Right lung (tissue), 10 donors: ENCODE measurements at places on chromosomes 4 and X. TPM values are rescaled to one million over a fixed set of nuclear protein-coding genes. Genes with fewer than 3 reads are reported as not detected.

GRCh38 chr4:169958629-169959028 lies 67.6 kb downstream of the MFAP3L start:
- no peak for DNase-seq

DNA sequence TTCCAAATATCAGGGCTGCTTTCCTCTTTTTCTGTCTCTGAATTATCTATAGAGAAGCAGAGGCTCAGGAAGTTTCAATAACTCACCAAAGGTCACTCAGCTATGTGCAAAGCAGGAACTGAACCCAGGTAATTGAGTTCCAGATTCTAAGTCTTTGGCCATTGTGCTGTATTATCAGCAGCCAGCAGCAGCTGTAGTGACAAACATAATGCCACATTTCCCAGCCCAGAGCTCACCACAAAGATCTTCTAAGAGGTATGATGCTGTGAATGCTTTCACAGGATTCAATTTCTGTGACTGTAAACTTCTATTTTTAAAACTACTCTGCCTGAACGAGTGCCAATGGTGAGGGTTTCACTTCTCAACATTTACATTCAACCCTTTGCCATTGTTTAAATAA lies 56.4 kb downstream of the SPOCK3 start:
- no peak for DNase-seq

DNA sequence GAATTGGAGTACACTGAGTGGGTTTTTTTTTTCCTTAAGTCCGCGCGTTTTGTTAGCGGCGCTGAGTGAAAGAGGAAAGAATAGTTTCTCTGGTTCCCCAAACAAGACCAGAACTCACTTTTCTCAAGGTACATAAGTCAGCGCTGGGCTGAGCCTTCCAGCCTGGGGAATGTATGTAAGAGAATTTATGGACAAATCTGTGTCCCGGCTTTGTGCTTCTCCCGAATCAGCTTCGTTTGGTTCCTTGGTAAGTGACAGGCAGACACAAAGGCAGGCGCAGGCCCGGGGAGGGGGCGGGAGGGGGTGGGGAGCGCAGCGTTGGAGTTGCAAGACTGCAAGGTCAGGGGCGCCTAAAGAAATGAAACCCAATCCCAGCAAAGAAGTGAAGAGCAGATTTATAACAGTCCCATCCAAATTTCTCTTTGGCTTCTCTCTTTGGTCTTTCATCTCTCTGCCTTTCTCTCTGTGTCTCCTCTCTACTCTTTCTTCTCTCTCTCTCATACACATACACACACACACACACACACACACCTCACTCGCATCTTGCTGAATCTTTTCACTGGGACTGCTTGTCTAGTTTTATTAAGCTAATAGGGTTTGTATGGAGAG lies 981 bp downstream of the TET2 start:
- peak; percentile 66 for DNase-seq

- no peak for DNase-seq
Measured at GRCh38 chrX:150192816-150193215, 170.3 kb upstream of the MAMLD1 start.

DNA sequence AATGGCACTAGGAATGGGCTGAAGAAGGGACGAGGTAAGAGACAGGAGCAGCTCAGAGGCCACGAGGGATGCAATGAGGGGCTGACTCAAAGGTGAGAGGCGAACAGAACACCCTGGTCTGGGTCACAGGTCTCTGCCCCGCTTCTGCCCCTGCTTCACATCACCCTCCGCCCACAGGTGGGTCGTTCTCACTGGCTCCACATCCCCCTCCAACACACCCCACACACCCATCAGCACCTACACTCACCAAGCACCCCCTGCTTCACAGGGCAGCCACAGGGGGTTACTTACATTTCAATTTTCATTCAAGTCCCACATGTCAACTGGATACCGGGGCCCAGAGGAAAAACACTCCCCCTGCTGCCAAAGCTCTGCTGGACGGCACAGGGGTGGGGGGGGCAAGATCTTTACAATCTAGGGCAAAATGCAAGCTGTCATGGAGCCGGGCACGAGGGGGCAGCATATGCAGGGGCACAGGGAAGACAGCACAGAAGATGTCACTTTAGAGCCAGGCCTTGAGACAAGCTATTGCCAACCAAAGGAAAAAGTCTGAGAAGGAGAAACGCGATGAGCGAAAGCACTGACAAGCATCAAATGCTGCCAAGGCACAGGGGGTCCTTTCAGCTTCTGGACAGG lies 94.0 kb downstream of the AFAP1 start:
- DNase-seq, result no peak

GRCh38 chr4:153247116-153247490 lies 42.9 kb downstream of the TRIM2 start:
- no peak for DNase-seq

The PTPN13 gene
- polyA plus RNA-seq, result 115 TPM

The EIF1AX gene
- 127 TPM for polyA plus RNA-seq

The ATP8A1 gene
- 38.7 TPM for polyA plus RNA-seq
